ENCODE measurements at places on chromosomes 3 and 15. TPM values are rescaled to one million over a fixed set of nuclear protein-coding genes. Genes with fewer than 3 reads are reported as not detected.

FLNB gene
- 69.0 TPM for total RNA-seq

SLC30A4 gene
- total RNA-seq: 15.3 TPM

C3orf20 gene
- not detected for total RNA-seq

- DNase-seq: no peak
These were observed 197.6 kb upstream of the CFAP20DC start for GRCh38 chr3:59247402-59247841.

- DNase-seq: peak; percentile 62
These were observed 682 bp downstream of the CLDND1 start for GRCh38 chr3:98521897-98522543.

DNA sequence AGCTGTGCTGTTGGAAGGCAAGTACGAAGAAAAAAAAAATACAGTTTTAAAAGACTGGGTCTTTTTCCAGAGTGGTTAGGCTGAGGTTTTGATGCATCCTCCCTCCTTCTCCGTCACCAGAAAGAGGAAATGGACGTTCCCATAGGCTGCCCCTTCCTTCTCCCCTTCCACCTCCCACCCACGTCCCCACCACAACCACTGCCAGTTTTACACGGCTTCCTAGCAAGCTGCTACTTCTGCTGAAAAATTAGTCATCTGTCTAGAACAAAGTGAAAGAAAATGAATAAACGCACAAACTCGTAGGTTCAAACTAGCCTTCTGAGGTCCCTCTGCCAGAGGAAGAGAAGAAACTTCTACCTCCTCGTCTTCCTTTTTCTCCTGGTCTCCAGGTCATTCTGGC lies 71.6 kb upstream of the RPL35A start:
- DNase-seq: no peak

GRCh38 chr3:49903451-49904424 lies at the start of gene MST1R:
MST1R (minus strand) TSS chr3:49903873; CDS start chr3:49903609, 264 bp downstream.
- DNase-seq: no peak

- no peak for DNase-seq
These were observed 24.7 kb upstream of the MCTP2 start for GRCh38 chr15:94206463-94207167.

GRCh38 chr3:111636366-111636885 lies 41.3 kb upstream of the ZBED2 start:
- peak; percentile 41 for DNase-seq

DNA sequence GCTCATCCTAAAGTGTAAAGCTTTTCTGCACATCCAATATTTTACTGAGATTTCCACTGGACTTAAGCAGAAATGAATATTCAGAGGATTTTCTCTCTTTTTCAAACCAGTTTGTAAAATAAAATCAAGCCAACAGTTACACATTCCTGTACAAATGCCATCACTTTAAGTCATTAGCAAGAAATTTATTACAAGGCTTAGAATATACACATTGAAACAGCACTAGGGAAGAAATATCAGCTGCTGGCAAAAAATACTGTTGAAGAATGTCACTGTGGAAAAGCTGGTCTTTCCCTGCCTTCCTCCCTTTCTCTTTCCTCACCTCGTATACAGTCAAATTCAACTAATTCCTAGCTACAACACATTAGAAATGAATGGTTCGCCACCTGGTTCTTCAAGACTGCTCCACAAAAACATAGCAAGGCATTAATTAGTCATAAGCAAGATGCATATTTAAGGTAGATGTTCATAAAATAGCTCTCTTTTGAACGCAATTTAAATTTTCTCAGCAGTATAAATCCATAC lies 21.3 kb downstream of the PLOD2 start:
- peak; percentile 30 for DNase-seq

DNA sequence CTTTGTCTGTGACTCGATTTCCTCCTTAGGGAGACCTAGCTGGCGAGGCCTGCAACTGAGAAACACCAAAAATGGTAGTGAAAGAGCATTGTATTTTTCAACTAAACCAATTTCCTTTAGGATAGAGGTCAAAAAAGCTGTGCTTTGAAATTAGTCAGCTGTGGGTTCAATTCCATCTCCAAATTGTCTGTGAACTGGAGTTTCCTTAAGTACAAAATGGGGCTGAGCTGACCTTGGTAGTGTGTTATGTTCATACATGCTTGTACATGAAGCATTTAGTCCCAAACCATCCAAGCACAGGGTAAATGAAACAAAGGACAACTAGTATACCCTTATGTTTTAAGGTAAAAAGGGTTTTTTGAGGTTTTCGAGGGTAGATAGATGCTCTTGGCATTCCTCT lies 99.3 kb downstream of the RARB start:
- DNase-seq: no peak

GRCh38 chr3:169841171-169841570 lies 28.5 kb upstream of the LRRC34 start:
- peak; percentile 27 for DNase-seq

DNA sequence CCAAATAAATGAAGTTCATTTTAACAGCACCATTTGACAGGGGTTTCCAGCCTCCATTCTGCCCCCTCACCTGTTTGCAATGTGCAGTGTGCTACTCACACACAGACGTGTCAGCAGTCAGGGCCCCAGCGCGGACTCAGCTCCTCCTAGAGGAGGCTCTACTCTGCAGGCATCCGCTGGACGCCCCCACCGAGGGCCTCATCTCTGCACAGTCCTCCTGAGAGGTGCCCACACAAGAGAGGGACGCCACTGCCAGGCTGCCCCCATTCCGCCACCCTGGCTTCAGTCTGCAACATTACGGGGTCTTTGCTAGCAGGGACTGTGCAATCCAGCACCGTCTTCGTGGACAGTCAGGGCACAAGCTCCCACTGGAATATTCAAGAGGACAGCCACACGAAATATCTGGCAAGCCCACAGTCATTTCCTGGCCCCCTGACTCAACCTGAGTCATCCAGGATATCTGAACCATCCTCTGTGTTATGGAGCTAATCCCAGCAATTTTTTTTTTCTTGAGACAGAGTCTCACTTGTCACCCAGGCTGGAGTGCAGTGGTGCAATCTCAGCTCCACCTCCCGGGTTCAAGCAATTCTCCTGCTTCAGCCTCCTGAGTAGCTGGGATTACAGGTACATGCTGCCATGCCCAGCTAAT lies 255.0 kb downstream of the OCA2 start:
- peak; percentile 12 for DNase-seq

DNA sequence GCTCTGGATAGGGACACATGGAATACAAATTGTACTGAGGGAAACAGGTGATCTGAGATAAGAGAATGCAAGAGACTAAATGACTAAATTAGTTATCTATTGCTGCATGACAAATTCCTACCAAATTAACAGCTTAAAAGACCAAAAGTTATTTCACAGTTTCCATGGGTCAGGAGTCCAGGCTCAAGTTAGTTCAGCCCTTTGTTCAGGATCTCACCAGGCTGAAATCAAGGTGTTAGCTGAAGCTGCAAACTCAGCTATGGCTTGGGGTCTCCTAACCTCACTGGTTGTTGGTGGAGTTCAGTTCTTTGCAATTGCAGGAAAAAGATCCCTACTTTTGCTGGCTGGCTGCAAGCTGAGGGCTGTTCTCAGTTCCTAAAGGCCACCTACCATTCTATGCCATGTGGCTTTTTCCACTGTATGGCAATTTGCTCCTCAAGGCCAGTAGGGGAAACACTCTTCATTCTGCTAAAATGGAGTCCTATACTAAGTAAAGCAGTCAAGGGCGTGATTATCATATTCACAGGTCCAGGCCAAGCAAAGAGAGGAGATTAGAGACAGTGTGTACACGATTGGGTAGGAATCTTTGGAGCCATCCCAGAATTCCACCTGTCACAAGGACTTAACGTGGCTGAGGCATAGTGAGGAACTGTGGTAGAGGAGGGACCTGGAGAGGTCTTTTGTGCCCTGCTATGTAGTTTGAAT lies 53.7 kb downstream of the THRB start:
- no peak for DNase-seq

- no peak for DNase-seq
These were observed 323.9 kb upstream of the GBE1 start for GRCh38 chr3:82085356-82085755.

DNA sequence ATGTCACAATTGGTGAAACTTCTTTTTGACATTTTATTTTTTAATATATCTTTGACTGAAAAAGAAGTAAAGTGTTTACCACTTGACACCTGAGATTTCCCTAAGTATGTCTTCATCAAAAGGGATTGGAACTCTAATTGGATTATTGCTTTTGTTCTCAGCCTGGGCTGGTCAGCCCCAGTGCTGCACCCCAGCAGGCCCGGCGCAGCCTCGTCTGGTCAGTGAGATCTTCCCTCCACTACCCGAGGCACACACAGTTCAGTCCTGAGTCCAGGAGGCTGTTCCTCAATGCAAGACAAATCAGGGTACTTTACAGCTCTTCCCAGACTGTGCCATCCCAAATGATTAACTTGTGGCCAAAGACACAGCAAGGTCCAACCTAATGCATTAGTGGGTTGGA lies 146.9 kb upstream of the SEMA6D start:
- no peak for DNase-seq

- no peak for DNase-seq
These were observed 564.7 kb downstream of the ROBO1 start for GRCh38 chr3:79203144-79203519.

DNA sequence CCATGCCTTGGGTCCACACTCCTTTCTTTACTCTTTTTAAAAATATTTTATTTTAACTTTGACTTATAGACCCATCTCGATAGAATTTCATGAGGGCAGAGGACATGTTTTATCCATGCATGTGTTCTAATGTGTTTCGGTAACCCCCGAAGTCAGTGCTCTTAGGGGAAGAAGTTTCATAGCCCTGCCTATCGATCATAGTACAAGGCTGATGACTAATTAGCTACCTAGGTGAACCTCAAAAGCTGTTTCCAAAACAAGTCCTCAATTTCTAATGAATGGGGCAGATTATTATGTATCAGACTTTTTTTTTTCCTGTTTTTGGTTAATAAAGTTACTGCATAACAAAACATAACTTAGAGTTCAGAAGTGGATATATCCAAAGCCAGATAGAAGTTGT lies 82.0 kb downstream of the MBNL1 start:
- DNase-seq: no peak

DNA sequence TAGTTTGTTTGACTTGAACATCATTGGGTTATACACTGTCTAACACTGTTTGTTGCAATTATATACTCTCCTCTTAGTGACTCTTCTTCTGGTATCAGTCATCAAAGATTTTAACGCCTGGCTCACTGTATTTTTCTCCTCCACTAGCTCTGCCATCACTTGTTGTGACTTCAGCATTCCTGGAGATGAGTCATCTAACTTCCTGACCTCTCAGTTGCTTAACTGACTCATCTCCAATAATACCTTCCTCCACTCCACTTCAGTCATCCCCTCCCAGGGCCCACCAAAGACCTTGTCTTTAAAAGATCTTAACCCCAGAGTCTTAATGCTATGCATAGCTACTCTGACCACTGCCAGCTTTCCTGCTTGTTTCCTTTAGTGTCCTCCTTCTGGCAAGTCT lies 28.6 kb upstream of the CLSTN2 start:
- peak; percentile 4 for DNase-seq

- no peak for DNase-seq
These were observed 1.3 kb downstream of the MYRIP start for GRCh38 chr3:39810647-39811161.

DNA sequence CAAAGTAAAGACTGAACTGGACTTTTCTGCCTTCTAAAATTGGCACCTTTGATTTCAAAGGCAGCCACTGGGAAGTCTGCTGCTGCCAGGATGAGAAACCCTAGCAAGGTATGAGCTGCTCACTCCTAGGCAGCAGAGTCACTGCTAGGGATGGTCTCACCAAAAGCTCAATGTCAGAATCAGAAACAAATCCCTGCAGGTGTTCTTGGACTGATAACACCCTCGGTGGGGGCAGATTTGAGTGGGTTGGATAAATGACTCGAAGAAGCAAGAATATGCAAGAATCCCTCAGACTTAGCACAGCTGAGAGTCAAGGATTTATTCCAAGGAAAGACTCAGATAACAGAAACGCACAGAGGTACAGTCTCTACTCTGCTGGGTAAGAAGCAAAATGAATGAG lies 90.4 kb downstream of the PRICKLE2 start:
- DNase-seq: no peak

- no peak for DNase-seq
These were observed 107.4 kb downstream of the P2RY1 start for GRCh38 chr3:152942366-152942765.

- no peak for DNase-seq
These were observed 291.7 kb downstream of the SUCLG2 start for GRCh38 chr3:67362686-67363085.

- DNase-seq: no peak
These were observed 106.5 kb upstream of the EPHA3 start for GRCh38 chr3:89000886-89001285.

GRCh38 chr3:52722491-52722890 lies 16.6 kb downstream of the SPCS1 start:
- no peak for DNase-seq

DNA sequence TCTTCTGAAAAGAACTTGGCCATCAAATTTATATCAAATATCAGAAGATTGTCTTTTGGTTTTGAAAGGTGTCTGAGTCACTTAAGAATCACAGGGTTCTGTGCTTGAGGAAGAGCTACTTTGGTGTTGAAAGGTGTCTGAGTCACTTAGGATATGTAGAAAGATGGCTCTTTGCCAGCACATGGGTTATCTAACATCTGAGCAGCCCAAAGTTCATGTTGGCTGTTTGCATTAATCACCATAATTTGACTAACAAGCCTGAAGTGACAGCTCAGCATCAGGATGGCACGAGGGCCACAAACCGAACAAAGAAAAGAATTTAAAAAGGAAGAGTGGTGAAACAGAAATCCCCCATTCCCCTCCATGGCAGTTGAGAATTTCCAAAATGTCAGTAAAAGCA lies 190.5 kb upstream of the CMC1 start:
- peak; percentile 52 for DNase-seq

DNA sequence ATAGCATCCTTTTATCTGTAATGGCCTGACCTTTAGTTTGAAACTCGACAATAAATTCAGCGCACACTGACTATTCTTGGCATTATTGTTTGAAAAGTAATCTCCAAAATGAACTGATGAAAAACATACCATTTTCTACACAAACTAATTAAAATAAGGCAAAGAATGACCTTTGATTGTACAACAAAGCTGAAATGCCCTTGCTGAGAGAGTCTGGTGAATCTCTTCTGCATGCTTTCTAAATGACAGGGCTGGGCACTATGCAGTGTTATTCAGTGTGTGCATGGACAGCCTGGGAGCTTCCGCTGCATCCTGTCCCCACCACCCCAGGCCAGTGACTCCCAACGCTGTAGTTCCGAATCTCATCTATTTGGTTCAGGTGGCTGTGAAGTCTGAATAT lies 530.8 kb downstream of the FOXP1 start:
- no peak for DNase-seq

DNA sequence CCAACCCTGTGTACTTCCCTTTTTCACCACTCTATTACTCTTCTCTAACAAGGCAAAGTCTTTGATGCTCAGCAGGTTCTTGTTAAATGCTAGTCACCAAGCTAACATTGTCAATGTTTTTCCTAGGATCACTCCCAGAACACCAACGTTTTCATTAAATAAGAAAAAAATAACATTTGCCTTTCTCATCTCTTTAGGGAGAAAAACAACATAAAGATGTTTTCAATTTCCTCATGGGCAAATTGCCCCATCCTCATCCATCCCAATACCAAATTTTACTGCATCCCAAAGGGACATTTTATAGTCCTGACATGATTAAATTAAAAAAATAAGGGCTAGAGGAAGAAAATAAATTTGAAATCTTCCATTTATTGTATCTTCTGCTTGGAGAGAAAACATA lies 106.5 kb downstream of the SUCNR1 start:
- no peak for DNase-seq

GRCh38 chr15:64774629-64775493 lies 528 bp downstream of the RBPMS2 start:
- no peak for DNase-seq

Measured in fibroblast of the aortic adventitia (primary cell).